ENCODE measurements at places on chromosomes 2 and 18. TPM values are rescaled to one million over a fixed set of nuclear protein-coding genes. Genes with fewer than 3 reads are reported as not detected.

DLGAP1 gene
- total RNA-seq, result 6.5 TPM

SCG2 gene
- 0.97 TPM for total RNA-seq

ST8SIA3 gene
- 0.35 TPM for total RNA-seq

- DNase-seq, result no peak
Observed at GRCh38 chr2:69490486-69490885, 53.3 kb upstream of the NFU1 start.

DNA sequence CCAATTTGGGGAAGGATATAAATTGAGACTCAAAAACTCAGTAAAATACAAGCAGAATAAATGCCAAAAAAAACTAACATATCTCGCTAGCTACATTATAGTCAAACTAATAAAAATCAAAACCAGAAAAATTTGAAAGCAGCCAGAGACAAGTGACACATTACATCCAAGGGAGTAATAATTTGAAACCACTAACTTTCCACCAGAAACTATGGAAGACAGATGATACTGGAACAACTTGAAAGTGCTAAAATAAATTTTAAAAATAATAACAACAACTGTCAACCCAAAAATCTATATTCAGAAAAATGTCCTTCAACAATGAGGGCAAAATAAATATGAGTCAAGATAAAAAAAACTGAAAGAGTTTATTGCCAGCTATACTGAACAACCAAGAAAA lies 110.7 kb downstream of the EVA1A start:
- DNase-seq, result no peak

DNA sequence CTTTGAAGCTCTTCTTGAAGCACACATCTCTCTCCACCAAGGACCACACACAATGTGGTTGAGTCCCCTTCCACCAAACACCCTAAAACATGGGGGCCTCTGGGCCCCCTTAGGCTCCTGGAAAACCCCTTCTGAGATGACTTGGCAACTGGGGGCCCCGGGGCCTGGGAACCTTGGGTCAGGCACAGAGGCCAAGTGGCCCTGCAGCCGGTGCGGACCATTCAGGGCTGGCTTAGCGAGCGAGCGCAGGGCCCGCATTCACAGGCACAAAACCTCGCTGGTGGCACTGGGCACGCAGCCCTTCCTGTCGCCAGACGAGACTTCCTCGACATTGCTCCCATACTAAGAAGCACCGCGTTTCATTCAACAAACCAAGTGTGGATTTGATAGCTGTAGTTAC lies 111.2 kb upstream of the ID2 start:
- DNase-seq, result no peak

DNA sequence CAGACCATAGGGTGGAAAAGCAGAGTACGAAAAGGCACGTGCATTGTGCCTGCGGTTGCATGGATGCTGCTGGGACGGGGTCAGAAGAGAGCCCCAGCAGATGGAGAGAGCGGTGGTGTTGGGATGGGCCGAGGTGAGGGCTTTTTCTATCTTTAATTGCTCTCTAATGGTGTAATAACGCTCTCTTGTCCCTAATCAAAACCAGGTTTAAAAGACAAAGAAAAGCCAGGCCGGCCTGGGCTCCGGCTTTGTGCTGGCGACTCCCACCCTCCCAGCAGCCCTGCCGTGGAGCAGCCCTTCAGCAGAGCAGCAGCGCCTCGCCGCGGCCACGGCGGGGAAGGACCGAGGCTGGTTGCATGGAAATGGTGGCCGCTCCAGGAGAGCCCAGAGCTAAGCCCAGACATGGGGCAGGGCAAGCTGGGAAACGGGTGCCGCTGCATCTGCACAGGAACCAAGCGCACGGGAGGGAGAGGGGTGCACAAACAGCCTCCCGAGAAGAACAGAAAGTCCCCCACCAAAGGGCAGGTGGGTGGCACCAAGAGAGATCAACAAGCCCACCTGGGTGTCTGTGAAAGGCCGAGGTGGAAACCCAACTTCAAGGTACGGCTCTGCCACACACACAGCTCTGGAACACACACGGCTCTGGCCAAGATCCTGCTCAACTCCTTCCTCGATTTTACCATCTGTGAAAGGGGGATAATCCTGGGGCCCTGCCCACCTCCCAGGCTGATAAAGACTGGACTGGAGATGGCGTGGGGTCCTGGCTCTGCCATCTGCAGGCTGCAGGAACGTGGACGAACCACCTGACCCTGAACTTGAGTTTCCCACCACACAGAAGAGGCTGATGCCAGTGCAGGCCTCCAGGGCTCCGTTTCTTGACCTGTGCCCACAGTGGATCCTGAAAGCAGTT lies 15.0 kb downstream of the HS1BP3 start:
- DNase-seq, result peak; percentile 91

REG1A gene
- not detected for total RNA-seq

GRCh38 chr2:238095143-238095542 lies 5.0 kb upstream of the ESPNL start:
- DNase-seq, result no peak

- no peak for DNase-seq
Observed at GRCh38 chr2:102892698-102893310, 131.0 kb downstream of the TMEM182 start.

- DNase-seq, result no peak
Observed at GRCh38 chr2:126637386-126637785, 18.6 kb upstream of the GYPC start.

DNA sequence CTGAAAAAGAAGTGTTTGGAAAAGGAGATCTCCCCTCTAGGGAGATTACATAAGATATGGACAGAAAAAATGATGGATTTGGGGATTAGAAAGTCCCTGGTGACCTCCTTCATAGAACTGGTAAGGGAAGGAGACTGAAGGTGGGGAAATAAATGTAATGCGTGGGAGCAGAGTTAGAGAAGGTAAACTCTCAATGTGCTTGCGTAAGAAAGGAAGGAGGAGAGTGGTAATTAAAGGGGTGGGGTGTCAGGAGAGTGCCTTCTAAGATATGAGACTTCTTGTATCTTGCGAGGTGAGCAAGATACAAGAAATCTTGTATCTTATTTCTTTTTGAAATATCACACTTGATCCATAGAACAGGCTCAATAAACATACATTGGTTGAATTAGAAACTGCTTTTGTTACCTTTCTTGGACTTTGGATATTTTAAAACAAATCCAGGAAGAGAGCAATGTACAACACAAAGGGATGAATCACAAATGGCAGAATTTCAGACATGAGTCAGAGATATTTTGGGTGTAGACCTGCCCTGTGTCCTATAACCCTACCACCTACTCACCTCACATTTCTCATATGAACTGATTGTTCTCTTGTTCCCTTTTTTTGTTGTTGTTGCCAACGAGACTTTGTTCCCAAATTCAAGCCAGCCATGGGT lies 342.4 kb downstream of the INSIG2 start:
- DNase-seq, result no peak

DNA sequence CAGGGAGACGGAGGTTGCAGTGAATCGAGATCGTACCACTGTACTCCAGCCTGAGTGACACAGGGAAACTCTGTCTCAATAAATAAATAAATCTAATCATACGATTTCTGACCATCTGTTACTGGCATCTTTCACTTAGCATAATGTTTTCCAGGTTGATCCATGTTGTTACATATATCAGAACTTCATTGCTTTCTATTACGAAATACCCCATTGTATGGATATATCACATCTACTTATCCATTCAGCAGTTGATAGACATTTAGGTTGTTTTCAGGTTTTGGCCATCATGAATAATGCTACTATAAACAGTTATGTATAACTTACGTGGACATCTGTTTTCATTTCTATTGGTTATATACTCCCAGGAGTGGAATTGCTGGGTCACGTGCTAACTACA lies 303.9 kb downstream of the PAX3 start:
- no peak for DNase-seq

- DNase-seq, result no peak
Observed at GRCh38 chr2:75516378-75517360, 44.1 kb downstream of the EVA1A start.

GRCh38 chr2:96261328-96262003 lies 4.3 kb downstream of the TMEM127 start:
- no peak for DNase-seq

DNA sequence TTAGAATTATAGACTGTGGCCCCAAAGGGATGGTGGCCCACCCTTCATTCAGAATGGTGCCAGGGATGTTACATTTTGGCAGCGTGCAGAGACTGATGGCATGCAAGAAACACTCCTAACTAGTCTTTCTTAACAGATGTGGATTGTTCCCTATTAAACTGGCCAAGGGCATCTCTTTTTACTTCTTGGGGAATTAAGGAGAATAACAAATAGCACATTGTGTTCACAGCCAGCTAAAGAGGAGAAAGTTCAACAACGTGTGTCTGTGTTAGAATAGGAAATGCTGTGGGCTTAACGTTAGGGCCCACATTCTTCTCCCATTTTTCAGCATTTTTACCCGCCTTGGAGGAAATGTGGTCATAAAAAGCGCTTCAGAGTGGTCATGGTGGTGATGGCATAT lies 404.8 kb downstream of the CDH2 start:
- DNase-seq, result no peak

GRCh38 chr2:237651761-237652160 lies 24.4 kb downstream of the LRRFIP1 start:
- no peak for DNase-seq
